ENCODE measurements at places on chromosomes 16 and 17.
A peak's percentile ranks its signal among the peaks of the same experiment; 100 is the strongest.

DNA sequence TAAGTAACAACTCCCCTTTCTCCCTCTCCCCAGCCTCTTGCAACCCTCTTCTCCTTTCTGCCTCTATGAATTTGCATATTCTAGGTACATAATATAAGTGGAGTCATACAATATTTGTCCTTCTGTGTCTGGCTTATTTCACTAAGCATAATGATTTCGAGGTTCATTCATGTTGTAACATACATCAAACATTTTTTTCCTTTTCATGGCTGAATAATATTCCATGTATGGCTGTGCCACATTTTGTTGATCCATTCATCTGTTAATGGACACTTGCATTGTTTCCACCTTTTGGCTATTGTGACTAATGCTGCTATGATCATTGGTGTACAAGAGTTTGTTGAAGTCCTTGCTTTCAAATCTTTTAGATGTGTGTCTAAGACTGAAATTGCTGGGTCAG lies 17.6 kb upstream of the FA2H start:
- DNase-seq = no peak

GRCh38 chr16:57762365-57763040 lies 26.9 kb downstream of the KATNB1 start:
- no peak for DNase-seq

DNA sequence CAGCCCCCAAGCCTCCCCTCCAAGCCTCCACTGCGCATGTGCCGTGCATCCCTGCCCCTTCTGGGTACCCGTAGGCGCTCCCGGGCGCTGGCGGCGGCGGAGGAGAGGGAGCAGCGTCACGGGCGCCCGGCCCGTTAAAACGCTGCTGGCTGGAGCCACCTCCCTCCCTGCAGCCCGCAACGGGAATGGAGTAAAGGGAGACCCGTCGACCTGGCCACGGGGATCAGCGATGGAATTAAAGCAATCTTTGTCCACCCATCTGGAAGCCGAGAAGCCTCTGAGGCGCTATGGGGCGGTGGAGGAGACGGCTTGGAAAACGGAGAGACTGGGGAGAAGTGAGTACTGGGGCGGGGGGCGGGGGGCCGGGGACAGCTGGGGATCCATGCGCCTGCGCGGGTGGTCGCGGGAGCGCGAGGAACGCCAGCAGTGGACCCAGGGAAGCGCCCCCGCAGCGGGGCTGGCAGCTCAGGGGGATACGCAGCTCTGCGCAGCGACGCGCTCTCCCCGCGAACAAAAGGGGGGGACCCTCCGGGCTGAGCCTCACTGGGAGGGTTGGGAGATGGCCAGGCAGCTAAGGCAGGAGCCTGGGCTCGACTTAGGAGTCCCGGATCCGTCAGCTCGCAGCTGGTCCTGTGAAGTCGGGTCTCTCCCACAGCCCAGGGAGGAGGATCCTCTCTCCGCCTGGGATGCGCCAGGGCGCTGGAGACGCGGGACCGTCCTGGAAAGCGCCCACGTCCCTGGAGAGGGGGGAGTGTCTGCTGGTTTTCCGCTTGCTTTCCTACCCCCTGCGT lies at the start of gene BMERB1:
Gene BMERB1, plus strand, starts transcription at position 164 of the 791 bp plus-strand sequence. Its CDS starts 66 bp downstream, at position 230.
- DNase-seq = peak; percentile 80

DNA sequence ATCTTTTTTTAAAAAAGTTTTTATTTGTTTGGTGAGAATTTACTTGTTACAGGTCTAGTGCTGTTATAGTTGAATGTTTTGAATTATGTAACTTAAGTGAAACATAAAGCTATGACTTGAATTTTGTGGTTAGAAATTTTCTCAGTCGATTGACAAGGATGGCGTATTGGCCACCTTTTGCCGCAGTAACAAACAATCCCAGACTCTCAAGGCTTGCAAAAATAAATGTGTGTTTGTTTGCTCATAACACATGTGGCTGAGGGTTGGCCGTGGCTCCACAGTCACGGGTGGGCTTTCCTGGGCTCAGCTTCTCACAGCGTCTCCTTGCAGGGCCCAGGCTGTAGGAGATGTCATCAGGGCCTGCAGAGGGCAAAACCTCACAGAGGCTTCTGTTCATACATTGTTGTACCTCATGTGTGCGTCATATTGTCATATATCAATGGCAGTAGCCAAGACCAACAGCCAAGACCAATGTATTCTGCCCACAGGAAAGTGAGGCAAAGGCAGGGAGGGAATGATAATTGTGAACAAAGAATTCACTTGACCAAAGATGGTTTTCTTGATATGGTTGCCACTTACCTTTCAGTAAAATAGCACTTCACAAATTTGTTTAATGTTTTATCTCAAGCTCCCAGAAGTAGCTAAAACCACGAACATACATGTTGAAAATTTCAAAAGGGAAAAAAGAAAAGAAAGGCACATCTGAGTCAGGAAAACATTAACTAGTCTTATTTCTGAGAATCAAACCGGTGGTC lies 93.5 kb downstream of the WWOX start:
- DNase-seq = no peak

DNA sequence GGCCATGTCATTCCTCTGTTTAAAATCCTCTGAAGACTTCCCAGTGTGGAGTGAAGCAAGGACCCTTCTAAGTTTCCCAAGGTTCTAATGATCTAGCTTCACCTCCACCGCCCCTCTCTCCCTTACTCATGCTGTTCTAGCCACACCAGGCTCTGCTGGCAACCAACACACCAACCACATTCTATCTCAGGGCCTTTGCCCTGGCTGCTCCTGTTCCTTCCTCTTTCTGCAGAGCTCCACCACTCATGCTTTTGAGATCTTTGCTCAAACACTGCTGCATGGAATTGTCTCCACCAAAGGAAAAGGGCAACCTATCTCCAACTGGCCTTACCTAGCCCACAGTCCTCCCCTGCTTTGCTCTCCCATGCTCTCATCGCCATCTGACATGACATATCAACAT lies 128.7 kb downstream of the XYLT1 start:
- DNase-seq = no peak

DNA sequence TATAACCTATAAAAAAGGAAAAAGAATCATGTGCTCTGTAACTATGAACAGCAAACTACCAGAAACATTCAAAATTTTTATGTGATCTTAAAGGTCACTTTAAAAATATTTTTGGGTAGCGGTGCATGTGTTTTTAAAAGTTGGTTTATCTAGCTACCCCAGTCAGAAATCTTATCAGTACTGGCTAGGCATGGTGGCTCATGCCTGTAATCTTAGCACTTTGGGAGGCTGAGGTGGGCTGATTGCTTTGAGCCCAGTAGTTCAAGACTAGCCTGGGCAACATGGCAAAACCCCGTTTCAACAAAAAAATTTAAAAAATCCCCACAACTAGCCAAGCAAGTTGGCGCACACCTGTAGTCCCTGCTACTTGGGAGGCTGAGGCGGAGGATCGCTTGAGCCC lies 3.7 kb downstream of the CAPNS2 start:
- no peak for DNase-seq

GRCh38 chr16:149024-149660 lies 3.3 kb upstream of the HBZ start:
- no peak for DNase-seq

DNA sequence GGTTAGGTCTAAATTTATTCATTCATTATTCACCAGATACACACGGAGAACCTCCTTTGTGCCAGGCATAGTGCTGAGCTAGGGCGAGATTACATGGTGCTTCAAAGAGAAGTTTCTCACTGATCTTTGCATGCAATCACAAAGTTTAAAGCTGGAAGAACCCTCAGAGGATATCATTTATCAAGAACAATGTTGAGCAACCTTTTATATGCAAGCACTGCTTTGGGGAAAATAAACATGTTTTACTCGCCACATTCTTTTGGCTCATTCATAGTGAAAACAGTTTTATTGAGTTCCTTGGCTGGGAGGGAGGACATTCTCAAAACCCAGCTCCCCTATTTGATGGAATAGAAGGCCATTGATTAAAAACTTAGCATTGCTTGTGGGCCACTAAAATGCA lies 49.8 kb upstream of the XYLT1 start:
- no peak for DNase-seq

- peak; percentile 64 for DNase-seq
Observed at GRCh38 chr16:81623365-81624102, 155.6 kb upstream of the PLCG2 start.

- DNase-seq = no peak
Observed at GRCh38 chr17:1498233-1498632, 5.7 kb upstream of the MYO1C start.

DNA sequence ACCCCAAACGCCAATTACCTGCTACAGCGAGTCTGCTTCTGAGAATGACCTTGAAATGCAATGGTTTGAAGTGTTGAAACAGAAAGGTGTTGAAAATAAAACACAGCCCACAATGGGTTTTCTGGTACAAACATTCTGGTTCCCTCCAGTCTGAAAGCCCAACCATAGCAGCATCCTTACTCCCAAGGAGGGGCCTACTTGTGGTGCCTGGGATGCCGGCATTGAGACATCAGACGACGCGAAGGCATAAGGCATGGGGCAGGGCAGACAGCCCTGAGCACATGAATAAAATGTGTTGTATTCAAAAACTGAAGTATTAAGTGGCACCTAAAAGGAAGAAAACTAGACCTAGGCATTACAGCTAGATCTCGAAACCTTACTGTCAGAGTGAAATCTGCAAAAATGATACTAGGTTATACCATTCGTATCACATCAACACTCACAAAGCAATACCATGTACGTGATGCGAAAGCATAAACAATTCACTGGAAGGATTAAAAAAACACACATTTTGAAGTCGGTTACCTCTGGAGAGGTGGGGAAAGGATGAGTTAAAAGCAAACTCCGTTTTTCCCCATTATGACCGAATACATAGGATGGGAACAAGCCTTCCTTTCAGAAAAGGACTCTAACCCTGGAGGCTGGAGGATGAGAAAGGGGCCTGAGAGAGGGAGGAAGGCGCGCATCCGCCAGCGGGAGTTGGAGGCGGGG lies 702 bp downstream of the NUDT21 start:
- no peak for DNase-seq

DNA sequence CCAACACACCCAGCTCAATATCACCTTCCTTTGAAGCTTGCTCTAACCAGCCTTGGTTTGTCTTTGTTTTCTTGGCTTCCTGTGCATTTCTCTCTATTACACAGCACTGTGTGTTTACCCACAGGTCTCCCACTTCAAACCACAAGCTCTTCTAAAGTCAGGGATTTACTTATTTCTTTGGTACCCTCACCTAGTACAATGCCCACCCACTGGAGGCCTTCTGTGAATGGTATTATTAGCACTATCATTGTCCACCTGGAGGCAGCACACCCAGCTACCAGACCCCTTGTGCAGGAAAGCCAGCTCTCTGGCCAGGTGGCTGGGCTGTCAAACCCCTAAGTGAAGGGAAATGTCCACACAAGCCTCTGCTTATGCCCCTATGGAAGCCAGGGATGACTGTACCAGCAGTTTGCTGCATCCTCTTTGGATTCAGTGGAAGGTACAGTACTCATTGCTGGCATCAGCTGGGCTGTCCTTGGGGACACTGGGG lies 9.4 kb upstream of the TOP2A start:
- no peak for DNase-seq

GRCh38 chr17:55266051-55266957 lies 1.5 kb downstream of the HLF start:
- no peak for DNase-seq

DNA sequence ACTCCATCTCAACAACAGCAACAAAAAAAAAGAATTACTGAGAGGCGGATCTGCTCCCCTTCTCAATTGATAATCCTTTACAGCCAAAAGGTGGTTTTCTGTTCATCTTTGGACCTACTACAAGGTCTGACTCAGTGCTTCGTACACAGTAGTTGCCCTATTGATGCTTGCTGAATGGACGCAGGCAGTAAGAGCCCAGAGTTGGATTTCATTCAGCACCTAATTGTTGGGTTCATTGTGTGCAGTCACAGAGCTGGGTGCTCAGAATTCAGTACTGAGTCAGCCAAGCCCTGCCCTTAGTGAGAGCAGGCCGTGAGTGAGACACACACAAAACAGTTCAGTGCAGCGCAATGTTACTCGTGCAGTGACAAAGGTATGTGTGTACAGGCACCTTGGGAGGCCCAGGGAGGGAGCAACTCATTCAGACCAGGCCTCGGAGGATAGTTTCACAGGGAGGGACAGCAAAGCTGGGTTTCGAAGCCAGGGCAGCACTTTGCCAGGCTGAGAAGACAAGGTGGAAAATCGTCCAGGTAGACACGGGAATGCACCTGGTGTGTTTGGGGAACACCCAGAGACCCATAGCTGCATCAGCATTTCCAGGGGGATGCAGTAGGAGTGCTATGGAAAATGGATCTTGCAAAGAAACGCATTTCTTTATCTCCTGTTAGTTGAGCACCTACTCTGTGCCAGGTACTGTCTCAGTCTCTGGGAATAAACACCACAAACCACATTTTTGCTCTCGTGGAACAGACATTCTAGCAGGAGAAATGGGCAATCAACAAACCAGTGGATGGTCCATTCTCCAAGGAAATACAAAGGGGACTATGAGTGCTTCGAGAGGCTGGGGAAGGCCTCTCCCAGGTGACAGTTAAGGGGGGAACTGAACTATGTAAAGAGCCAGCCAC lies 18.1 kb upstream of the KRT17 start:
- no peak for DNase-seq

DNA sequence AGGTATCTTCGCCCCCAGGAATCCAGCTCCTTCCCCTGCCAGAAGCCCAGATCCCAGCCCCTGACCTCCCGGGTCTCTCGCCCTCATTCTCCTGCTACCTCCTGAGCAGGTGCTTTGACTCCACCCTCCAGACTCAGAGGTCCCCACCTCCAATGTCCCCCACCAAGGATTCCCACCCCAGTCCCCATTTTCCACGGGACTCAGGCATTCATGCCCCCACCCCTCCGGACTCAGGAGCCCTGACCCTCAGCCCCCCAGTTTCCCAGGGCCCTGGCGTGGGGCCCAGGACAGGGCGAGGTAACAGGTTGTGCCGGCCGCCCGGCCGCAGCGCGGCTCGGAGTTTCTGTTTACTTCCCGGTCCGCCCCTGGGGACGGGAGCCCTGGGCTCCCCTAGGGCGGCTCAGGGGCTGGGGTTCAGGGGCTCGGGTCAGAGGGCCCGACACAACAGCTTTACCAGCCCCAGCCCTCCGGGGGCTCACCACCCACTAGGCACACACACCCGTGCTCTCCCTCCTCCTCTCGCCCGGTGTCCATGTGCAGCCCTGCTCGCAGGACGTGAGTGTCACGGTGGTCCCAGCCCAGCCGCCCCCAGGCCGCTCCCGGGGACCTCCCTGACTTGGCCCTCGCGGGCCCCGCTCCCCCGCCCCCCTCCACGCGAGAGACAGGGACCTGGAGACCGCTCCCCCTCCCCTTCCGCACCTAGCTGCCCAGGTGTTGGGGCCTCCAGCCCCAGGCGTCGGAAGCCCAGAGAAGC lies 595 bp downstream of the BICDL2 start:
- peak; percentile 67 for DNase-seq

GRCh38 chr16:88349903-88350900 lies 32.6 kb upstream of the ZNF469 start:
- no peak for DNase-seq

- DNase-seq = no peak
Observed at GRCh38 chr16:24769806-24770205, 40.4 kb downstream of the TNRC6A start.

- DNase-seq = no peak
Observed at GRCh38 chr16:6771956-6772355, 560.7 kb upstream of the RBFOX1 start.

Measured in DMS53 (cell line).